ENCODE measurements at places on chromosomes 16 and 17.

DNA sequence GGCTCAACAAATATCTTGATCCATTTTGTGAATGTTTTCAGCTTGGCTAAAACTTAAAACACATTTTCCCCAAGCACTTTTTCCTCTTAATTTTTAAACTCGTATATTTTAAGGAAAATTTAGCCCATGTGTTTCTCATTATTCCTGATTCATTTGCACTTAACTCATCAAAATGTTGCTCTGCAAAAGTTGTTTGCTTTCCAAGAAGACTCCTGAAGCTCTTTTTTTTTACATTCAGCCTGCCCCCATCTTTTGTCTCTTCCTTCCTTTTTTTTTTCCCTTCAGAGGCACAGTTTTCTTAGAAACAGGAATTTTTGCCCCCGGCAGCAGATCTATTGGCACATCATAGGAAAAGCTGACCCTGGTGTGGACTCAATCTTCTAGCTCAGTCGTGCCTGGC is 155.0 kb upstream of the SALL1 start:
- no peak for DNase-seq

- DNase-seq = no peak
Observed at GRCh38 chr17:50708050-50709000, 611 bp upstream of the ANKRD40 start.

DNA sequence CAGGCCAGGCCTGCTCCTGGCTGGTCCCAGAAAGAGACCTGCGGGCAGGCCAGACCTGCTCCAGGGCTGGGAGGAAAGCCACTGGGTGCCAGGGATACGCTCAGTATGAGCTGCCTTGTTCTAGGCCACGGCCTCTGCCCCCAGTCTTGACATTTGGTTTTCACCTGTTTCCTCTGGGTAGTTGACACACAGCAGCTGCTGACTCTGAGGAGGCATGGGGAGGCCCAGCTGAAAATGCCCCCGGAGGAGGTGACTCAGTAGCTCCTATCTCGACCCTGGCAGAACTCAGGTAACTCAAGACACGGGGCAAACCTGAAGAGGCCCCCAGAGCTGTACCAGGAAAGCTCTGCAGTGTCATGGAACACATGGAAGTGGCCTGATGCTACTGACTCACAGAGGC is 13.9 kb upstream of the ADGRG1 start:
- DNase-seq = no peak

- DNase-seq = no peak
Observed at GRCh38 chr17:50682938-50683337, 24.8 kb downstream of the ANKRD40 start.

GRCh38 chr16:56300242-56300623 is 108.9 kb downstream of the GNAO1 start:
- no peak for DNase-seq

DNA sequence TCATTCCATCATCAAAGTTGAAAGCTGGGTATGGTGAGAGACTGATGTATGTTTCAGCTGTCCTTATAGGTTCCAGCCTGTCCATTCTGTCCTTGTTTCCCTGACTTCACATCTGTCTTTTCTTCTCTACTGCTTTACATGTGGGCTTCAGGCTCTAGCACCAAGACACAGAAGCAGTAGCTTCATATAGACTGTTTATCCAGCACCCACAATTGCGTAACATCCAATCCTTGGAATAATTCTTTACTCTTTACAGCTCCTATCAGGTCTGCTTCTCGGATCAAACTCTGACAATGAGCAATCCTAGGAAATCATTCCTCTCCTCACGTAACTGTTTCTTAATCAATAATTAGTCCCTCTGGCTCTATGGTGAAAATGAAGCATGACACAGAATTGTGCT is 158.9 kb downstream of the CA10 start:
- DNase-seq = no peak

DNA sequence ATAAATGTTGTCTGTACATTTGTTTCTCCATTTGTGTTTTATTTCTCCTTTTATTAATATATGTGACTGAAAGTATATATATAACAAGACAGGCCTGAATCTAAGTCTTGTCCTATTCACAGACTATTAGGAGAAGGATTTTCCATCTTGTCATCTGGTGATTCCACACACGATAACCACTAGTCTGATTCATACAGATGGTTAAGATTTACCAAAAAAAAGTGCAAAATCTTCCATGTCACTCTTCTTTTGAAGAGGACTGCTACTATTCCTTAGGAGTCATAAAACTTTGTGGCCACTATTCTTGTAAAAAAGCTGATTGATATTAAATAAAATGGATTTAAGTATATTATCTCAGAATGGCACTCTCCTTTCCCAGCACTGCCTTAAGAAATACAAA is 156.3 kb downstream of the ITFG1 start:
- DNase-seq = no peak

DNA sequence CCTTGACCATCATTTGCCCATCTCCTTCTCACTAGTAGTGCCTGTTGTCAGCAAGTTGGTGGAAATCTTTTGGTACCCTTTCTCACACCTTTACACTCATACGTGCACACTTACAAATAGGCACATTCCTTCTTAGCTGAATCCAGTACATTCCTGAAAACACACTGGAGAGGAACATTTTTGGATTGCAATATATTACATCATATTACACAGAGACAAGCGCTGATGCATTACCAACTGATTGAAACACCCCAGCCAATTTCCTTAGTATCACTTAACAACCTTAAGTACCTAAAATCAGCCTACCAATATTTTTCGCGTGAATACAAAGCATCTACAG is 64.1 kb downstream of the PLCG2 start:
- DNase-seq = no peak

GRCh38 chr17:1474402-1475189 is 17.9 kb downstream of the MYO1C start:
- DNase-seq = no peak

GRCh38 chr16:78659668-78660217 is 560.3 kb downstream of the WWOX start:
- DNase-seq = no peak

GRCh38 chr17:2239882-2240430 is 63.6 kb downstream of the SMG6 start:
- peak; percentile 40 for DNase-seq

GRCh38 chr16:50202926-50203624 is 50.0 kb downstream of the TENT4B start:
- DNase-seq = no peak

GRCh38 chr17:7579834-7580603 is 581 bp downstream of the CD68 start:
- no peak for DNase-seq

DNA sequence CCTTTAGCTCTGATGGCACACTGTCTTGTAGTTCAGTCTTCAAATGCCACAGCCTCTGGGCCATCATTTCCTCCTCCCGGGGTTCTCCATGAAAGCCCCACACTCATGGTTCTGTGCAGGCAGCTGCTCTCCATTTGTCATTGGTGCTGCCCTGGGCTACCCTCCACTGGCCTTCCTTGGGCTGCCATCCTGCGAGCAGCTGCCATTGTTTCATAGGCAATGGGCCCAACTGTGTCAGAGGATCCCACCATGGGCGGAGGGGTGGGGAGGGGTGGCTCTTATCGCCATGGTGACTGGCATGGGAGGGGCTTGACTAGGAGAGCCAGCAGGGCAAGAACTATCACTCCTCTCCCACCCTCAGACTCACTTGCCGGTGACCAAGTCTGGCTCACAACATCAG is 38.6 kb upstream of the BRD7 start:
- no peak for DNase-seq

DNA sequence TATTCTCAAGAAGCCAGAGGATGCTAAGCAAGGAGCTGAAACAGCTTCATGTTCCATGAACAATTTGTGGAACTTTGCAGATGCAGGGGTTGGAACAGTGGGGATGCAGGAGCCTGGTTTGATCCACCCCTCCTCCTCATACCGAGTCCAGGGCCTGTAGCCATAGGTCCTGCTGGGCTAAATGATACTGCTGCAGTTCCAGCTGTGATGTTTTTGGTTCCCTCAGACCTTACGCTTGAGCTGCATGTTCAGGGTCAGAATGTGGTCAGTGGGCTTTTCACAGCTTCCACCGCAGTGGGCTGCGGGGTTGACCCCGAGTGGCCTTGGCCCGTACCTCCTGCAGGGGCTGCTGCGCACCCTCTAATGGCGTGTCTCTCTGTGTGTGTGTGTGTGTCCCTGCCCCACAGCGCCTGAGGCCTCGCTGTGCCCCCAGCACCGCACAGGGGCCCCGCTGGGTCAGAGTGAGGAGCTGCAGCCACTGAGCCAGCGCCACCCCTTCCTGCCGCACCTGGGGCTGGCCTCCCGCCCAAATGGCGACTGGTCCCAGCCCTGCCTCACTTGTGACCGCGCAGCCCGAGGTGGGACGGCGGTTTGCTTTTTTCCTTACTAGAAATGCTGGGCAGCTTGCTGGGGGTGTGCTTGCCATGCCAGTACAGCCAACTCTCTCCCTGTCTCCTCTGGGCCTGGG is 48.2 kb downstream of the EPN2 start:
- no peak for DNase-seq

DNA sequence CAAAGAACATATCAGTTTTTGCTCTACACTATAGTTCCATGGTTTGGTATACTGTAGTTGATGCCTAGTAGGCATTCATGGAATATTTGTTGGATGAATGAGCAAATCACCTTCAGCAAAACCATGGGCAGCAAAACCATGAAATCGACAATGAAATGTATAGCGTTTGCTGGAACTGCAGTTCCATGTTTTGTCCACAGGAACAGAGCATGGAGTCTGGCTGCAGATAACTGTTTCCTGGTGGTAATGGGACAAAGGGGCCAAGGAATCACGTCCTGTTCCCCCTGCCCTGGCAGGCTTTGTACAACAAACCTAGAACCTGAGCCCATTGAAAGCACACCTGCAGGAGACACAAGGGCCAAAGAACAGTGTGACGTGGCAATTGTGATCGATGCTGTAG is 101.1 kb downstream of the USP31 start:
- DNase-seq = no peak

GRCh38 chr17:63189082-63189481 is 223.0 kb downstream of the TANC2 start:
- no peak for DNase-seq

GRCh38 chr17:27282054-27282551 is 11.8 kb upstream of the WSB1 start:
- no peak for DNase-seq

GRCh38 chr17:5049314-5049841 is 14.2 kb upstream of the SLC52A1 start:
- DNase-seq = no peak

- no peak for DNase-seq
Observed at GRCh38 chr17:35052241-35052610, 11.3 kb downstream of the RFFL start.

GRCh38 chr16:12613131-12613991 is 190.3 kb downstream of the CPPED1 start:
- no peak for DNase-seq

DNA sequence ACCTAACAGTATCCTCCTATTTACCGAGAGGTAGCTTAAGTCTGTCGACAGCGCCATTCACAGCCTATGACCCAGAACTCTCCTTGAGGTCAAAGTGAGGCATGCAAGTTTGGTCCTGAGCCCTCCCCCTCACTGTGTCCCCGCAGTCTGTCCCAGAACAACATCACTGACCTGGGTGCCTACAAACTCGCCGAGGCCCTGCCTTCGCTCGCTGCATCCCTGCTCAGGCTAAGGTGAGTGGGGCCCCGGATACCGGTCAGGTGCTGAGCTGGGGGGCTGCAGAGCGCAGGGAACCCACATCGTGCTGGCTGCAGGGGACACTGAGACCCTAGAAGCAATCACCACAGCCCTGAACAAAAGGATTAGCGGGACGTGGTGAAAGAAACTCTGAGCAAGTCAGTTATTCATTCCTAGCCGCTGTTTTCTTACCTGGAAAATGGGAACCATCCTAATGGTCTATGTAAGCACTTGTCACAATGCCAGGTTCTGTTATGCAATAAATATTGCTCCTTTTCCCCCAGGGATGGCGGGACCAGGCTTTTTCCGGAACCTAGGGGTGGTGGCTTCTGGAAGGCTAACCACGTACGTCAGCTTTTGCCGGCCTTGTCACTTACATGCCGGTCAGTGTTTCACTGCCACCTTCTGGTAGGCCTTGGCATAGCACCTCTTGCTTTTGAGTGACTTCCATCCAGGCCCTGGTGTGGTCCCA is 23.8 kb downstream of the DEXI start:
- peak; percentile 93 for DNase-seq

- no peak for DNase-seq
Observed at GRCh38 chr16:64445245-64445644, 676.6 kb downstream of the CDH11 start.

GRCh38 chr17:5699814-5700213 is 115.5 kb upstream of the NLRP1 start:
- no peak for DNase-seq

DNA sequence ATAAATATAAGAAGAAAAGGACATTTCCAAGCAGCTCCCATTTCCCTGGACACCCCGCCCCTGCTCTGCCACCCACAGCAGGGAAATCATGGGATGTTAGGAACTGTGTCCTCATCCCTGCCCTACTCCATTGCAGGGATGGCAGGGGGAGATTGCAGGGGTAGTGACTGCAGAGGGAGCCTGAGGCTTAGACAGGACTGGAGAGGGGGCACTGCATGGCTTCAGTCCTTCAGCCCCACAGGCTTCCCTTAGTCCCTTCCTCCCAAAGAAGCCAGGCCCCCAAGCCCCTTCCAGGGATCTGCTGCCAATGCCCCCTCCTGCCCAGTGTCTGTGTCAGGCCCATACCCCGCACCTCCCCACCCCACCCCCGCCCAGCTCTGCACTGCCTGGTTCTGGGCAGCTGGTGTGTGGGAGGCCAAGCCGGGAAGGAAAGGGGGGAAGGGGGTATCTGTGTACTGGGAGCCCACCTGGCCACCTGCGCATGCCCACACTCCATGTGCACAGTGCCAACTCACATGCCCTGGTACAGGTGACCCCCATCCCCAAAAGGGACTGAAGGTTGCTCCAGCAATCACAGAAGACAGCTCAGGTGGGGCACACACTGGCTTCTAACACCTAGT is 3.3 kb downstream of the RUNDC3A start:
- DNase-seq = no peak

DNA sequence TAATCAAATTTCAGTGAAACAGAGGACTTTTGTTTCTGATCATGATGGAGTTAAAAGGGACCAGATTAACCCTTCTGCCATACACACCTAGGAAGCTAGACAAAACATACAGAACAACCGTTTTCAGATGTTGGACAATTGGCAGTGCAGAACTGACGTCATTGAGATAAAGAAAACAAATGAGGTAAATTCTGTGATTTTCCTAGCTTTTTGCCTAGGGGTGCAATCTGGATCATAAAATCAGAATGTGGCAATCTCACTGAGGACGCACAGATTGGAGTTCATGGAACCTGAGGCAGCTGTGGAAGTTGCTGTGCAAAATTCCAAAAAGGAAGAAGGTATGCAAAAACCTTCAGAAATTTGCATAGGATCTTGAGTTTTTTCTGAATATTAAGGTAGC is 15.0 kb upstream of the USP32 start:
- DNase-seq = no peak

GRCh38 chr16:31198207-31198882 is 4.2 kb downstream of the PYCARD start:
- DNase-seq = no peak

GRCh38 chr17:7929158-7930023 is at the start of gene KCNAB3:
Gene KCNAB3 (minus strand): TSS chr17:7929856. CDS start chr17:7929435, 421 bp downstream.
- peak; percentile 38 for DNase-seq

GRCh38 chr17:60327134-60327900 is 64.6 kb downstream of the USP32 start:
- DNase-seq = no peak

GRCh38 chr16:70375636-70376611 is 29.2 kb downstream of the DDX19A start:
- DNase-seq = no peak
